ENCODE measurements at places on chromosomes 13 and 19. TPM values are rescaled to one million over a fixed set of nuclear protein-coding genes. Genes with fewer than 3 reads are reported as not detected.
A peak's percentile ranks its signal among the peaks of the same experiment; 100 is the strongest.

GRCh38 chr19:56991912-56992311 lies 127.9 kb upstream of the USP29 start:
- no peak for ATAC-seq

DNA sequence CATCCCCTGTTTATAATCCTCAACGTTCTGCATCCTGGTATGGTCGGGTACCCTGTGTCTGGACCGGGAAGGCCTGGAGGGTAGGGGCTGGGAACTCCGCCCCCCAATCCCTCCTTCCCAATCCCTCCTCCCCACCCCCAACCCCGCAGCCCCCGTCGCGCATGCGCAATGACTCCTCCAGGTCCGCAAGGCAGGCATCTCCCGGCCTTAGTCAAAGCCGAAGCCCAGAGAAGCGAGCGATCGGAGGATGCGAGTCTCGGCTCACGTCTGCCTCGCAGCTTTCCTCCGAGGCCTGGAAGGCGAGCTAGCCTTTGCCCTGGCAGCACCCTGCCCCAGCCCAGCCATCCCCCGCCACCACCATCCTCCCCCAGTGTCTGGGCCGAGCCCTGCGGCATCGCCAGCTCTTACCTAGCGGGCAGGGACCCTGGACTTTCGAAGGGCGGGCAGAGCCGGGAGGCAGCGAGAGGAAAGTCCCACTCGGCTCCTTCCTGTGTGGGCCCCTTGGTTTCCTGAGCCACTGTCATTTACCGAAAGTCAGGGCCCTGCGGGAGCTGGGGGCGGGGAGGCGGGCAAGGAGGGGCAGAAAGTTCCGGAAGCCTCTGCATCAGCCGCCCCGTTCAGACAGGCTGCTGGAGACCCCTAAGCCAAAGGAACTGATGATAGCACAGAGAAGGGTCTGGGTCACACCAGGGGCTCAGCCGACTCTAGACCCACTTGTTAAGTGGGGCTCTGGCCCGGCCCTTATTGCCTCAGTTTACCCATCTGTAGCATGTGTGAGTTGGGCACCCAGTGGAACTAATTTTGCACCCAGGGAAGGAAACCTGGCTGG lies at the start of gene JAK3:
Gene JAK3 (minus strand): TSS at position 445 of the 829 bp plus-strand sequence. CDS start 3,565 bp downstream, outside the sequence.
- peak; percentile 36 for ATAC-seq

Gene C13orf46
- 0.08 TPM for total RNA-seq

GRCh38 chr13:31350560-31350959 lies 150.8 kb downstream of the B3GLCT start:
- no peak for ATAC-seq

- no peak for ATAC-seq
These were observed 393.2 kb downstream of the DLEU7 start for GRCh38 chr13:50450279-50450678.

DNA sequence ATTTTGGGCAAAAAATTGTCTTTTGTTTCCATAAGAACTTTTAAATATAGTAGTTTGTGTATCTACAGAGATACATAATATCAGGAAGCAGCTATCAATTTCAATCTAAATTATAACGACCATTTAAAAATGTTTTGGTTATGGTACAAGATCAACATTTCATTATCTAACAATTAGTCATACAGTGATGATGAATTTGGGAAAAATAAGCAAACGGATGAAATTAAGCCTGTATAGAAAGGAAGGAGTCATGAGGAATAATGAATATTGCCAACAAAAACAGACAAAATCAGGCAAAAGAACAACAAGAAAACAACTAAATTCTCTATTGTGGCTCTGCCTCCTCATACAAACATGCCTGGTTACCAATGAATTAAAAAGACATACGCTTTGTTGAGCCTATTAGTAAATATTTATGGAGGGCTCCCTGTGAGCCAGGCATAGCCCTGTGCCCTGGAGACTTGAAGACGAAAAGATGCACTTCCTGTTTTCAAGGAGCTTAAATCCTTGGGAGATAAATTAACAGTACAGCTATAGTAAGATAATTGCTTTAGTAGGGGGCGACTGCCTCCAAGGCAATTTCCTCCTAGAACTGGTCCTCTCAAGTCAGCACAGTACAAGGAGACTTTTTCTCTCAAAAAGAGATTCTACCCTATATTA lies 73.0 kb downstream of the NALCN start:
- no peak for ATAC-seq

DNA sequence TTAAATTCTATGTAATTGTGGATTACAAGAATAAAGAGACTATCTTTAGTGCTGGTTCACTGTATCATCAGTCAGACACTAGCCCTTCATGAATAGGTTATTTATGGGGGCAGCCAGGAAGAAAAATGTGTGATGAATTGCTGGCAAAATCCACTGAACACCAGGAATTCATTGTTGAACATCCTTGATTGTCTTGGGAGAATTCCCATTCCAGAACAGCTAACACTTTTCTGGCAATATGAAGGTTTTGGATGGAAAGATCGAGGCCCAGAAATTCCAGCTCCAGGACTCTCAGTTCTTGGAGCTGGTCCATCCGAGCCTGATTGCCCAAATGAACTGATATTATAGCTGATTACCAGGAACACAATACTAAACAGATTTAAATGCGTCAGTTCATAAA lies 11.5 kb upstream of the SPART start:
- ATAC-seq: no peak

Gene EHD2
- 37.0 TPM for total RNA-seq

DNA sequence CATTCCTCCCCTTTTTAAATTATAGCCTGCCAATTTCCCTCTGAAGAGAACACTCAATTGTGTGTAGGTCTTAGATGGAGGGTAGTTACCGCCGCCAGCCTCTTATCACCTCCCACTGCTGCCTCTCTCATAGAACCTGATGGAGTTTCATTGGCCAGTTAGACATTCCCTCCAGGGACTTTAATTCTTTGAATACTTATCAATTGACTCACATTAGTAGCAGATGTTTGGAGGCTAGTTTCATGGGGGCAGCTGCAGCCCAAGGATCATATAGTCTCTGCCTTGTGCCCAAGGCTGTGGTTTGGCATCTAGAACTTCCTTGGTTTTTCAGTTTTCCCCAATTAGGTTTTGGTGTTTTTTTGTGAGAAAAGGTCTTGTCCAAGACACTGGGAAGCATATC lies 318.9 kb upstream of the HTR2A start:
- ATAC-seq: no peak

DNA sequence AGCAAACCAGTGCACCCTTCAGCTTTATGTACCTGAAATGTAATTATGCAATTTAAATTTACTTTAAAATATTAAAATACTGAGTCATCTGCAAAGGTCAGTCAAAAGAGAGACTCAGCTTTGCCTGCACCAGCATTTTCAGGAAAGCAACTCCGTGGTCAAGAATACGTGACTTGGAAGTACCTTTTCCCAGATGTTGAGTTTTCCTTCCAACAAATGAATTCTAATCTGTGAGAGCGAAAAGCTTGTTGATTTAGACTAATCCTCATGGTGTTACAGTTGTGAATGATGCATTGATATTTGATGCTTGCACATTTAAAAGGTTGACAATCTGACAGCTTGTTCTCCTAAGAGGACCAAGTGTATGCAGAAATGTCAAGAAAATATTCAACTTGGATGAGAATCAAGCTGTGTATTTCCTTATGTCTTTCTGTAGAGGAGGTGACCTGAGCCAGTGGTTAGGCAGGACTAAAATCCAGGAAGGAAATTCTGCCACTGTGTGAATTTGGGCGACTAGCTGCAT lies 270.4 kb downstream of the ABCC4 start:
- peak; percentile 15 for ATAC-seq

- peak; percentile 71 for ATAC-seq
These were observed 94.9 kb upstream of the MCF2L start for GRCh38 chr13:112873851-112874750.

Gene CGB5
- total RNA-seq: not detected

- ATAC-seq: no peak
These were observed 35.4 kb upstream of the MAP3K10 start for GRCh38 chr19:40155749-40156265.

Gene MZF1
- total RNA-seq: 9.4 TPM

Gene MEIOSIN
- not detected for total RNA-seq

- no peak for ATAC-seq
These were observed 8.8 kb downstream of the INAFM1 start for GRCh38 chr19:47283405-47284059.

Gene ERVK3-1
- 18.6 TPM for total RNA-seq

Gene DAPK3
- total RNA-seq: 28.8 TPM

Gene LHB
- total RNA-seq: not detected

- no peak for ATAC-seq
These were observed 282.5 kb downstream of the SUCLA2 start for GRCh38 chr13:47718556-47718955.

- no peak for ATAC-seq
These were observed 85.9 kb downstream of the GJA3 start for GRCh38 chr13:20074966-20075365.

Gene NCCRP1
- total RNA-seq: 298 TPM

Gene F2RL3
- 0.24 TPM for total RNA-seq

Gene AMER2
- not detected for total RNA-seq

- no peak for ATAC-seq
These were observed 104.8 kb upstream of the MIR17HG start for GRCh38 chr13:91242652-91243051.

- no peak for ATAC-seq
These were observed 74.9 kb upstream of the KL start for GRCh38 chr13:32941368-32941767.

Gene CD22
- 2.5 TPM for total RNA-seq

Gene SERPINE3
- total RNA-seq: not detected

Gene YJU2
- 20.1 TPM for total RNA-seq

Gene MAP2K2
- total RNA-seq: 114 TPM

- peak; percentile 68 for ATAC-seq
These were observed at the start of gene ZSCAN1 for GRCh38 chr19:58033741-58034476. Gene ZSCAN1, plus strand, starts transcription at chr19:58034025. Its CDS starts 3,812 bp downstream, at chr19:58037837.

DNA sequence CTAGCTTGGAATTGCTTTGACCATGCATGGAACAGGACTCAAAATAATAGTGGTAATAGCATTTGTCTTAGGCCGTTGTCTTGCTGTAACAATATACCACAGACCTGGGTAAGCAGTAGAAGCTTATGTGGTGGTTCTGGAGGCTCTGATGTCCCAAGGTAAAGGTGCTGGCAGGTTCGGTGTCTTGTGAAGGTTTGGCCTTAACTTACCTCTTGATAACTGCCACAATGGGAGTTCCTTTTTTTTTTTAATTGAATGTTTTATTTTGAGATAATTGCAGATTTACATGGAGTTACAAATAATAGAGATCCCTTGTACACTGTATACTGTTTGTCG lies 5.8 kb downstream of the RPL21 start:
- ATAC-seq: no peak

DNA sequence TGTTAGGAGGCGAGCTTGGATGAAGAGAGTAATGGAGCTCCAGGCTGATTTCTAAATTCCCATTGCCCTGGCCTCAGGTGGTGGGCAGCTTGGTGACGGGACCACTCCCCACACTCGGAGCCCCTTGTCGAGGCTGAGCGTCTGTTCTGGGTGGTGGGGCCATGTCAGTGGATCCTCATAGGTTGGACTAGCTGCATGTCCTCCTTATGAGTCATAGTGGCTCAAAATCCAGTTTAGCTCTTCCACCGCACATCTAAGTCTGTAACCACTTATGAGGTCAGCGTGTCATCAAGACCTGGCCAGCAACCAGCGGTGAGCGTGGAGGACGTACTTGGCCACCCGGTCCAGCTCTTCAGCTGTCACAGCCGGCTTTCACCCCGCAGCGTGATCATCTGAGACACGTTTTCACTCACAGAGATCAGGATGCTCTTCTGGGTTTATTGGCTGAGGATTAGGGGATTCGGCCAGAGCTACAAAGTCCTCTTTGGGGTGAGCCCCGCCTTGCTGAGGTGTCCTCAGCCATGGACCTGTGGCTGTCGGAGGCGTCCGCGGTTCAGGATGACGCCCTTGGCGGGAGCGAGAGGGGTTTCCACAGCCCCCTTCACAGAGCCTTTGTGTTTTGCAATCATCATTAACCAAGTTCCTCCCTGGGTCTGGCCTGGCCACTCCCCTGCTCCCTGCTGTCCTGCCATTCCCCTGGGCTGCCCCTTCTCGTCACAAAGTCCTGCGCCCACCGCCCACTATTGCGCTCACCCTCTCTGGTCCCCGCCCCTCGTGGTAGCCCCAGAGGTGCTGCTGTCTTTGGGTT lies 41.9 kb downstream of the ADPRHL1 start:
- peak; percentile 37 for ATAC-seq

DNA sequence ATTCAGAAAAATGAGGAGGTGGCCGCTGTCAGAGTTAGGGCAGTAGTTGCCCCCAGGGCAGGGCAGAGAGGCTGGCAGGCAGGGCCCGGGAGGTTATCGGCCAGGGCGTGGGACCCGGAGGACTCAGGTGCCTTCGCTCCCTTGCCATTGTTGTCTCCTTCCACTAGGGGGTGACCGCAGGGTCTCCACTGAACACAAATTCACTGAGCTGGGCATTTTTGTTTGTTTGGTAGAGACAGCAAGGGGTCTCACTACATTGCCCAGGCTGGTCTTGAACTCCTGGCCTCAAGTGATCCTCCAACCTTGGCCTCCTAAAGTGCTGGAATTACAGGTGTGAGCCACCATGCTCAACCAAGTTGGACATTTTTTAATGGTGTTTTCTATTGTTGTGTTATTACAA lies 25.1 kb downstream of the CARS2 start:
- ATAC-seq: no peak

GRCh38 chr13:31945202-31945961 lies 86.2 kb upstream of the FRY start:
- peak; percentile 95 for ATAC-seq

GRCh38 chr19:31109636-31110035 lies 239.6 kb downstream of the TSHZ3 start:
- no peak for ATAC-seq

All from esophagus mucosa (tissue), 1 donor.